ENCODE measurements at places on chromosomes 13 and 19.

DNA sequence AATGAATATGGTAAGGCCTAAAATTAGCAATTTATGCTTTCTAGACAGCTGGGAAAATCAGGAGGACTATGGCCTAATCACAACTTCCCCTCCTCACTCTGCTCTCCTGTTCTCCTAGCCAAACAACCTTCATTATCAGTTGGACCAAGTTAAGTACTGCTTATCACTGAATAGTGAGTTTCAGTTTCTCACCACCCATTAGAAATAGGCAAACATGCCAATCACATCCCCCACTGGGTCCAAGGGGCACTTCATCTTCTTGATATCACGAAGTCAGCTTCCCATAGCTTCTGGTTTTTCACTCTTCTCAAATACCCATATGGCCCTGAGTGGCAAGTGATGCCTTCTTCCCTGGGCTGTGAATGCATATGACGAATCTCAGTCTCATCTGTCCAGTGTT is 689.6 kb downstream of the SLITRK5 start:
- DNase-seq: no peak

DNA sequence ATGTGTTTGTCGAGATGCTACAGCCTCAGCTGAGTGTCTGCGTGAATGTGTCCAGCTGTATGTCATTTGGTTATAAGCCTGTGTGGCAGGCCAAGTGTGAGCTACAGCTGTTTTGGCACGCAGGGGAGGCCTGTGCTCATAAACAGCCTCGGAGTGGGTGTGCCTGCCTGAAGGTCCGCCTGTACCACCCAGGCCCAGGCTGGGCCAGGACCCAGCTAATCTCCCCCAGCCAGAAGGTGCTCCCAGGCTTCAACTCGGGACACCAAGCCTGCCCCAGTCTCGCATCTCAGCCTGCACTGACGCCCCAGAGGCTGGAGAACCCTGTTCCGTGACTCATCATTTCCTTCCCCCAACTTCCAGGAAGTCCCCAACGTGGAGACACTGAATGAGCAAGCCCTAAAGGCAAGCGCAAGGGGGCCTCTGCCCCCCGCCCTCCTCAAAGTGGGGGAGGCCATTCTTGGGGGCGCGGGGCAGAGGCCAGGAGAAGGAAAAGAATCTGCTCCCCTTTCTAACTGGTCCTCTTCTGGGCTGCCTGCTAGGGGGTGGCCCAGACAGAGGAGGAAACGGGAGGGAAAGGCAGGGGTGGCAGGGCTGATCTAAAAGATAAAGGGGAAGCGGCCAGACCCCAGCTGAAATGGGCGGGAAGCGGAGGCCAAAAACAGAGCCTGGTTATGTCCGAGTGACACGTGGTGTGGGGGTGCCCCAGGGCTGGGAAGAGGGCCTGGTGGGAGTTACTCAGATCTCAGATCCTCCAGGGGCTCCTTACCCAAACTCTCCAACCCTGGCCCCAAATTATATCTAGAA is 2.0 kb downstream of the SLC1A5 start:
- DNase-seq: no peak

- no peak for DNase-seq
These were observed 9.8 kb downstream of the MVB12A start for GRCh38 chr19:17429641-17430113.

DNA sequence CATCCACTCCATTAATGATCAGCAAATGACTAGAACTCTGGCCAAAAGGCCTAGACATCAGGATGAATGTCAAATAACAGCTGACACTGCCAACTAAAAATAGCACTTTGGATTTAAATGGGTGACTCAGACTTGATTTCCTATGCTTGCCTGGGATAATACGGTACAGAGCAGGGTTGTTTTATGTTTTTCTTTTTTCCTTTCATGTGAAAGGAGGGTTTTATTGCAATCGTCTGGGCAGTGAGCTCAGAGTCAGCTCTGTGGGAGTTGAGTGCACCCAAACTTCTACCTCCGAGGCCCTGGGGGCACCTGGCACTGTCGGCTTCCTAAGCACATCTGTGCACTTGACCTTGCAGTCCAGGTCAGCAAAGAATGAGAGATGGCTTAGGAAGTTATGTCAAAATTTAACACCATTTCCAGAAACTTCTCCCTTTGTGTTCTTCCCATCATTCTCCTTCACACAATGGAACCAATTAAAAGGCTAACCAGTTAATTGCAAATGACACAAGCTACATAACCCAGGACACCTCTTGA is 134.1 kb downstream of the LACC1 start:
- no peak for DNase-seq

- DNase-seq: no peak
These were observed 60.8 kb downstream of the F2RL3 start for GRCh38 chr19:16949496-16950023.

DNA sequence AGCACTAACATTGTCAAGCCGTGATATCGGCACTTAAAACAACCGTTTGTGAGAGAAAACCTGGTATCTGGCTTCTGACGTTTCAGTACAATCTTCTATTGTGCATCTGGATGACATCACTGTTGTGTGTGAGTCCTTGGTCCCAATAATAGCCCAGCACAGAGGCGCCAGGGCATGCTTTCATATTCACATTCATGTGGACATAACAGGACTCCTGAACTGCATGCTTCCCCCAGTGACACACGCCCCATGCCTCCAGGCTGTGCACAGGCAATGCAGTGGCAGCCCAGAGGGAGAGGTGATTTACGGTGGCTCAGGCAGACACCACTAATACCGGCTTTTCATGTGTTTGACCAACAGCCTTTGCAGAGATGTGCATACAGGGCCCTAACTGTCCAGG is 58.1 kb downstream of the MRPL57 start:
- no peak for DNase-seq

DNA sequence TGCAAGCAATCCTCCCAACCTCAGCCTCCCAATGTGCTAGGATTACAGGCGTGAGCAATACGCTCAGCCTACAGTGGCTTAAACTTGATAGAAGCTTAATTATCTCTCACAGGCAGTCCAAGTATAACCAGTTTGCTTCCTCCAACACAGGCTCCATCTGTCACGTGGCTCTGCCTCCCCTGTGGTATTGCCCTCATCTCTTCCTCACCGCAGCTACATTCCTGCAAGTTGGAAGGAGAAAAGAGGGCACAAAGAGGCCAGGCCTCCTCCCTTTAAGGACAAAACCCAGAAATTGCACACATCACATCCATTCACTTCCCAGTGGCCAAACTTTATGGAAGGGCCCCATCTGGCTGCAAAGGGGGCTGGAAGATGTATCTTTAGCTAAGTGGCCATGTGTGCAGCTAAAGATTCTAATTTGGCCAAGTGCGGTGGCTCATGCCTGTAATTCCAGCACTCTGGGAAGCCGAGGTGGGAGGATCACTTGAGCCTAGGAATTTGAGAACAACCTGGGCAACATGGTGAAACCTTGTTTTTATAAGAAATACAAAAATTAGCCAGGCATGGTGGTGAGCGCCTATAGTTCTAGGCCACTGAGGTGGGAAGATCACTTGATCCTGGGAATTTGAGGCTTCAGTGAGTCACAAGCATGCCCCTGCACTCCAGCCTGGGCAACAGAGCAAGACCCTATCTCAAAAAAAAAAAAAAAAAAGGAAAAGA is 3.1 kb upstream of the SDHAF1 start:
- no peak for DNase-seq

DNA sequence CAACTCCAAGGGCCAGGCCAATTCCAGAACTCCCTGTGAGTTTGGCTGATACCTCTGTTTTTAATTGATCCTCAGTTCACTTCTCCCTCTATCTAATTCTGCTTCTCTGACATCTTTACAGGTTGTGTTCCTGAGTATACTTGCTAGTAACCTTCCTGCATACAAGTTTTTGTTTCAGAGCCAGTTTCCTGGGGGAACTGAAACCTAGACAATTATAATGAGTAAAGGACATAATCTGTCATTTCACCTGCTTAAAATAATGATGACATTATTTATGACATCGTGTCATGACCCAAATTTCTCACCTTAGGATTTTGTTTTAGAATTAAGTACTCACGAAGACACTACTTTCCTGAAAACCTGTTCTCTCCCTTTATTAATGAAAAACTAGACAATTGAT is 12.5 kb upstream of the MYCBP2 start:
- DNase-seq: no peak

- DNase-seq: no peak
These were observed 54.9 kb upstream of the SLITRK6 start for GRCh38 chr13:85853901-85854663.

GRCh38 chr19:48571378-48572162 is 19.6 kb downstream of the SULT2B1 start:
- DNase-seq: peak; percentile 80

GRCh38 chr13:105471673-105472072 is 1063.8 kb downstream of the EFNB2 start:
- no peak for DNase-seq

- DNase-seq: no peak
These were observed 782 bp downstream of the CYSLTR2 start for GRCh38 chr13:48654511-48654910.

DNA sequence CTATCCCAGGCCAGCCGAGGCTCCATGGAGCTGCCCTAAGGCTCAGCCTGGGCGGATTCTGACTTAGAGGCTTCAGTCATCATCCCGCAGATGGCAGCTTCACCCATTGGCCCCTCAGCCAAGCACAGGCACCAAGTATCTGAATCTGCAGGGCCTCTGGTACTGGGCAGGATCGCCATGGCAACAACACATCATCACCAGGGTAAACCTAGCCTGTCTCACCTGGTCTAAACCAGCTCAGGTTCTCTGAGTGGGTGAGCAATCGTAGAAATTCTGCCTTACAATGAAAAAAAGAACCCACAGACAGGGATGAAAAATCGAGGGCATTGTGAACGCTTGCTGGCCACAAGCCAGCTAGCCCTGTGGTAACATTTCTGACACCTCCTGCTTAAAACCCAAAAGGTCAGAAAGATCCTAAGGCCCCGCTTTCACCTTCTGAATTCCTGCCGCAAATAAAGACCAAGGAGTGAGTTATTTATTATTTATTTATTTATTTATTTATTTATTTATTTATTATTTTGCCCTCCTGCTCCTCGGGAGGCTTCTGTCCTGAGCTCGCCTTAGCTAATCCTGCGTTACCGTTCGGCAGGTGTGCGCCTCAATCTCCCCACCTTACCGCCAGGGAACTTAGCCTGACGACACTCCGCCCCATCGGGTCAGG is 12.0 kb upstream of the CEACAM21 start:
- DNase-seq: no peak

- no peak for DNase-seq
These were observed 4.9 kb downstream of the FXYD3 start for GRCh38 chr19:35120492-35120891.

- no peak for DNase-seq
These were observed 14.9 kb downstream of the UBL3 start for GRCh38 chr13:29835280-29836061.

DNA sequence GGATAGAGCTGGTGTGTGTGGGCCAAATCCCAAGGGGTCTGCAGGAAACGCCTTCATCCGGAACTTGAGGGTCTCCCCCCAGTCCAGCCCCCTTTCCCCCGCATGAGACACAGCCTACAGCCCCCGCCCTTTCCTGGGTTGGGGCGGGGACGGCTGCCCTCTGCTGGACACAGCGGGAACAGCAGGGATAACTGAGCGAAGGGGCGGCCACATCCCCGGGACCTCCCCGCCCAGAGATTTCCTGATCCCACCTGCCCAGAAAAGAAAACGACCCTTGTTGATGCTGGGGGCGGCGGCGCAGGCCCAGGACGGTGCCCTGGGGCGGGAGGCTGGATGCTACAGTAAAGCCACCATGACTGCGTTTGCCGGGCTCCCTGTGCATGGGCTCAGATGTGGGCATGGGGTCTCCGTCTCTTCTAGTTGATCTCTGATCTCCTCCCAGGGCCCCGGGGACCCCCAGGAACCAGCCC is 14.2 kb downstream of the ONECUT3 start:
- DNase-seq: peak; percentile 5

DNA sequence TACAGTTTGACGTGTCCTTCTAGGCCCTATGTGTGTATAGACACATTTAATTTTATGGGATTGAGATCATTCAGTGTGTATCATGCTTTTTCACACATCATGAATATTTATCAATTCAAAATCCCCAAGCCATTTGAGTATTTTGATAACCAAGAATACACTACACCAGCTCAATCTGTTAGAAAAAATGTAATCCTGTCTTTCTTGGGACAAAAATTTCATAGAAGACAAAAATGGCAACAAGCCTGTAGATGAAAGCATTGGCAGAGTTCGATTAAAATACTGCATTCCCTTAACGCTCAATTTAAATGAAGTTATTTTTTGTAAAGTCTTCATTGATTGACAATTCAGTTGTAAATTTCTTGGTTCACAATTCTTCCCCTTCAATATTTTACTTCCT is 41.9 kb downstream of the WDR87 start:
- DNase-seq: no peak

DNA sequence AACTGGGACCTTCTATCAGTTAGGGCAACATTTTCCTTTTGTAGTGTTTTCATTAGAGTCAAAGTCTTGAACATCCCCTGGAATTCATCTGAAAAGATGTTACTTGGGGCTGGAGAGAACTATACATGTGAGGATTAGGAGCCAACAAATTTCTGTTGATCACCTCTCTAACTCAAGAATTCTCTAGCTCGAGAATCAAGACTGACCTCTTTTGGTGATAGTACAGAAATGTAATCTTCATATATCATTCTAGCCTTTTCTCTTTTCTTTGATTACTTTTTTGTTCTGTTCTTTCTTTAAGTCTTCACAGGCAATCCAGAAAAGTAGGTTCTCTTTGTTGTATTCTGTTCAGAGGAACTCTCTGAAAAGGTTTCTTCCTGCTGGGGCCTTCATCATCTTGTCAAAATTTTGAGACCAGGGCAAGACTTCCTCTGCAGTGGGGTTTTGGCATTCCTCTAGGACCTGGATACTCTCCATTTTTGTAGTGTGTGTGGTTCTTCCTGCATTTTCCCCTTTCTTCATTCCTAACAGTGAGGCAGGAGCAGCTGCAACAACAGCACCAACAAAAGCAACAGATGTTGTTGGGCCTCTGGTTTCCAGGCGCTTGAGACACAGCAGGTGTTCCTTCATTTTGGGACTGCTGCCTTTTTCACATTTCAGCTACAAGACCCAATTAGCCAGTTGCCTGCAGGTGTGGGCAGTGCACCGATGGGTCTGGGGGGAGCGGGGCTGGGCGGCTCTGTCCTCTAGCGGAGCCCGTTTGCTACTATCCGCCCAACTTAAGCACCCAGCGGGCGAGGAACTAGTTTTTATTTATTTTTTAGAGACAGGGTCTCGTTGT is 26.2 kb downstream of the ELF1 start:
- peak; percentile 64 for DNase-seq

GRCh38 chr13:32403108-32403507 is 24.8 kb downstream of the N4BP2L1 start:
- DNase-seq: no peak

- no peak for DNase-seq
These were observed 1989.4 kb downstream of the PCDH9 start for GRCh38 chr13:65240773-65241172.

- DNase-seq: no peak
These were observed 30.9 kb downstream of the ATP4B start for GRCh38 chr13:113627136-113627535.

DNA sequence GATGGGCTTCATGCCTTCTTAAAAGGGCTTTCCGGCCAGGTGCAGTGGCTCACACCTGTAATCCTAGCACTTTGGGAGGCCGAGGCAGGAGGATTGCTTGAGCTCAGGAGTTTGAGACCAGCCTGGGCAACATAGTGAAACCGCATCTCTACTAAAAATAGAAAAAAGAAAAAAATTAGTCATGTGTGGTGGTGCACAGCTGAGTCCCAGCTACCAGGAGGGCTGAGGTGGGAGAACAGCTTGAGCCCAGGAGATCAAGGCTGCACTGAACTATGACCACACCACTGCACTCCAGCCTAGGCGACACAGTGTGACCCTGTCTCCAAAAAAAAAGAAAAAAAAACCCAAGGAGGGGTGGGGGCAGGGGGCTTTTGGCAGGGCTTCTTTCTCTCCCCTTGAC is 7.2 kb downstream of the CARS2 start:
- no peak for DNase-seq

Data from NCI-H774 (cell line).